Erythroblast (primary cell): ENCODE measurements at places on chromosomes 1 and 21.

DNA sequence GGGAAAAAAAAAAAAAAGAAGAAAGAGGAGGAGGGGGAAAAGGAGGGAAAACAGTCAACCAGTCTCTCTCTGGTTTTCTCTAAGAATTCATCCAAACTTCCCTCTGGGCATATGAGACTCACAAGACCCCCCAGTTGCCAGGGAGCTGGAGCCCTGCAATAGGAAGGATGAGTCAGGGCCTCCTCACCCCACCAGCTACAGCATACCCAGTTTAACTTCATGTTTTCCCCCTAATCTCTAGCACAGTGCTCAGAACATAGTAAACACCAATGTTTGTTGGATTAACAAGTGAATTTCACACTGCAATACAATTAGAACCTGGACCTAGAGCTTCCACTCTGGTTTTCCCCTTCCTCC is 7.8 kb downstream of the F11R start:
- peak; percentile 82 for DNase-seq

DNA sequence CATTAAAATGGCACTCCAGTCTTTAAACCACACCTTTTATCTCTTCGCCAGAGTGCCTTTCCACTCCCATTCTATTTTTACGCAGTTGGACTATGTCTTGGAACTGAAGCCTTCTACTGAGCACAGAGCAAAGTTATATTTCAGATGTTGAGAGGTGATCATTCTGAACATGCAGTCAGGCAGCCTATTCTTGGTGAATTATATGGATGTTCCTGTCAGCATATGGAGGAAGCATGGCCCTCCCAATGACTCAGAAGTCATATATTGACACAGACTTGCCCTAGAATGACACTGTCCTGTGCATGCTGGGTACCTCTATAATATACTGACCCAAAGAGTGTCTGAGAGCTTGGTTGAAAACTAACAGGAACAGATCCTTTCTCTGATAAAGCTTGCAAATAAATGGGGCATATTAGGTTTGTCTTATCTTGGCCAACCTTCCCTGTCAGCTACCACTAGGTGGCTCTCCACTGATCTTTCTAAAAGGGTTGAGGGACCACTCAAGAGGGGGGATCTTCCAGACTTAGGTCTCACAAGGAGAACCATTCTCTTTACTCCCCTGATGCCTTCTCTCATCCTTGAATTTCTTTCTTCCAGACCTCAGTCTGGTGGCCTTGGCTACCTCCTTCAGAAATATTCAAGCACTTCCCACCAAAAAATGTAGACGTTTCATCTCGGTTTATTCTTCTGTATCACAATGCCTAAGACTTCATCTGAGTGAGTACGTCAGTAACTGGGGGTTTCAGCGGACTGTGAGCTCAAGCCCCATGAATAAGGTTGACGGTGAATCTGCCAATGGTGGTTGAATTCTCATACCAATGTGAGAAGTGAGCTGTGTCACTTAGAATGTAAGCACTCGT is 11.8 kb upstream of the ALG14 start:
- peak; percentile 76 for DNase-seq

DNA sequence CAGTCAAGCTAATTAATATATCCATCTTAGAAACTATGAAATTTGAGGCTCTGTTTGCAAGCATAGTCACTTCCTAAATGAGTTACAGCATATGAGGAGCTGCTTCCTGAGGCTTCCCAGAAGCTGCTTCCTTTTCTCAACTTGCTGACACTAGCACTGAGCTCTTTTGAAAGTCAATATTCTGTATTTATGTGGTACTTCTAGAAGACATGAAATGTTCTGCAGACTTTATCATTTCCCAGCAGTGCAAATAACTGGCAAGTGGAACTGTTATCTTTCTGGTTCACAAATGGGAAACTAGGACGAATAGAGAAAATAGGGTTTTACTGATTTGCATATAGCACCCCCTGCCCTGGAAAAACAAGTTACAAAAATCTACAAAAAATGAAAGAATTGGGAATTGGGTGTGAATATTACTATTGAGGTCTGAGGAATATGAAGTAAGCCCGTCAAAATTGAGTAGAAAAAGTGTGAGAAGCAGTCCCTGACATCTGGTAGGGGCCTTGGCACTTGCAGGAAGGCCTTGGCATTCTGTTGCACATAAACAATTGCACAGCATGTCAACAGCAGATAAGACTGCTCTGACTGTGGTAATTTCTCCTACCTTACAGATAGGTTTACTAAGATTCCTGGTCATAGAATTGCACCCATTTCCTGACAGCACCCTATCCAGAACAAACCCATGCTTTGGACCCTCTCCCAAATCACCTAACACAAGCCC is 7.1 kb downstream of the GIPC2 start:
- DNase-seq, result peak; percentile 51

DNA sequence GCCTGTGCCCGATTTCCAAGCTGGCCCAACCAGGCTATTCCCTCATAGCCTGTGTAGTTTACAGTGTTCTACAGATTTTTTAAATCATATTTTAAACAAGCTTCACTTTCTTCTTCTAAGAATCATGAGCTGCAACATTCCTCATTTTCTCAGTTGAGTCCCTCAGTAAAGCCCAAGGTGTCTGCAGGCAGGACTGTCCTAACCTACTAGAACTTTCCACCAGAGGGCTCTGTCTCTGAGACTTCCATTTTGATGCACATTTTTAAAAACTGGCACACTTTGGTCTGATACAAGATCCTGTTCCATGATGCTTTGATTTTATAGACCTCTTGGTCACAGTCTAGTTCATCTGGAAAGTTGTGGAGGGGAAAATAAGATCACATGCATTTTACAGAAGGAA is 21.6 kb upstream of the SLAMF6 start:
- DNase-seq, result peak; percentile 63

- DNase-seq, result no peak
These were observed 387.2 kb downstream of the PTPRU start for GRCh38 chr1:29623501-29623900.
